GM23248 (cell line): ENCODE measurements at places on chromosomes 4 and X. TPM values are rescaled to one million over a fixed set of nuclear protein-coding genes. Genes with fewer than 3 reads are reported as not detected.
A peak's percentile ranks its signal among the peaks of the same experiment; 100 is the strongest.

DNA sequence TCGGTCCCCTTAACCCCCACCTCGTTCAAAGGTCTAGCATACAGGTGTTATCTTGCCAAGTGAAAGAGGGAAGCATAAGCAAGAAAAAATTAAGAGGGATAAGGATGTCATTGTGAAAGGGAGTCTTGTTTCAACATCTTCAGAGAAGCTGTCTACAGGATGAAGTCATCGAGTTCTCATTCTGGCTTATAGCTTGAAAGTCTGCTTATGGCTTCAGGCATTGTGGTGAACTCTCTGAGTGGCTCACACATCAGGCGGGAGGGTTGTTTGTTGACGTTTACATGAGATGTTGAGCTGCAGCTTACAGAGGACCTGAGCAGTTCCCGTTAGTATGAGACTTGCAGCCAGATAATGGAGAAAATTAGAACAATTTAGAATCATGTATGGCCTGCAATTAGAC, 16.6 kb downstream of the MAGEA9B start:
- H3K27ac ChIP-seq: no peak overlapping the region
- no peak overlapping the region for H3K4me3 ChIP-seq
- DNase-seq: peak; percentile 74

- no peak overlapping the region for H3K4me3 ChIP-seq
- H3K36me3 ChIP-seq: no peaks in the 10 kb centered on the region
- DNase-seq: no peak
- no peaks in the 10 kb centered on the region for H3K27me3 ChIP-seq
- no peak overlapping the region for H3K27ac ChIP-seq
These were observed 508.7 kb downstream of the FSTL5 start for GRCh38 chr4:161655148-161655547.

DNA sequence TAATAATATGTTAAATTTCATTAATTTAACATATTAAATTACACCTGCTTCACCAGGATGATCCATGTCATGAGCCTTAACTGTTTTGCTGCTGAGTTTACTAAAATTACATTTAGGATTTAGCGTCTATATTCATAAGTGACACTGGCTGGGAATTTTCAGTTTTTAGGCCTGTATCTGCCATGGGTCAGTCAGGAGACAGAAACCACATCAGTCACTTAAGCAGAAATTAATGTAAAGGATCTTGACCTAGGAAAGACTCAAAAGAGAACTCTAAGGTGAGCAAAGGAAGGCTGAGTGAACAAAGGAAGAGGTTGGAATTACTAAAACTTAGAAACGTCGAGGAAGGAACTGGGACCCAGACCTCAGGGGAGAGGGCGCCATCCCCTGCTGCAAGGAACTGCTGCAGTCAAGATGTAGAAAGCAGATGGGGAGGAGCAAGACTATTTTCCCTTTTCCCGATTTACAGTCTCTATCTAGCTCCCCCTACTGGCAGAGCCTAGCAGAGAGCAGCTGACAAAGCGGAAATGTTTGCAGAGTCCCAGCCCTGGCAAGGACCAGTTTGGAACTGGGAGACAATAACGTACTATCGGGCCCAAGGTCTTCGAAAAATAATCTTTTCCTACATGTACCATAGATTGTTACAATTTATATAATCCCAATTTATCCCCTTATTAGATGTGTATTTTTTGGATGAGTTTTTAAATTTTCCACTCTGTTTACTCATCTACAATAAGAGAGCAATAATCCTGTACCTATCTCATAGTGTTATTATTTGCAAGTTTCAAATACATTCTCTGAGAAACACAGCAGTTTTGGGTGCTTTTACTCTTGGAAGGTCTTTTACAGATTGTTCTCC, 22.6 kb upstream of the RBBP7 start:
- H3K4me1 ChIP-seq: no peaks in the 10 kb centered on the region
- no peak overlapping the region for H3K4me3 ChIP-seq
- no peaks in the 10 kb centered on the region for H3K36me3 ChIP-seq
- peak; percentile 77 for DNase-seq
- H3K27ac ChIP-seq: no peak overlapping the region

GRCh38 chr4:88522702-88523324, 763 bp downstream of the PYURF start:
- peaks cover 29% of the 10 kb centered on the region for H3K4me1 ChIP-seq
- peak overlapping the region; percentile 97 for H3K27ac ChIP-seq
- no peaks in the 10 kb centered on the region for H3K27me3 ChIP-seq
- peak; percentile 75 for DNase-seq
- peaks cover 15% of the 10 kb centered on the region; the same call in 1 of the 2 replicates for H3K36me3 ChIP-seq

- H3K4me3 ChIP-seq: no peak overlapping the region
- H3K4me1 ChIP-seq: peaks cover 9% of the 10 kb centered on the region
- no peaks in the 10 kb centered on the region for H3K27me3 ChIP-seq
These were observed 346.1 kb downstream of the GRXCR1 start for GRCh38 chr4:43238585-43238984.

GRCh38 chr4:158484173-158484885, 37.4 kb upstream of the RXFP1 start:
- DNase-seq: peak; percentile 67
- peaks cover 14% of the 10 kb centered on the region for H3K4me1 ChIP-seq
- H3K4me3 ChIP-seq: no peak overlapping the region
- H3K27ac ChIP-seq: no peak overlapping the region
- H3K27me3 ChIP-seq: no peaks in the 10 kb centered on the region
- no peaks in the 10 kb centered on the region for H3K36me3 ChIP-seq

DNA sequence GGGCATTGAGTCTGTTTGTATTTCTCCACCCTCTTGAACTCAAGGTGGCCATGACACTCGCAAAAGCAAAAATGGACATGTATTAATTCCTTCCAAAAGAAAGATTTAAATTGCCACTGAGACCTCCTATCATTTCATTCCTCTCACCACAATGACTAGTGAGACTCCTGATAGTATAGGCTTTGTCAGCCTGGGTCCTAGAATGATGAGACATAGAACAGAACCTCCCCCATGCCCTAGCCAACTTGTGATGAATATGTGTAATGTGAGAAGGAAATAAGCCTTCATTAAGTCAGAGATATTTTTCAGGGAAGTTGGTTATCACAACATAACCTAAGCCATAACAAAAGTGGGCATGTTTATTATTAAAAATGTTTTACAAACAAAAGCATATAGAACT, 62.5 kb downstream of the ASB9 start:
- H3K27me3 ChIP-seq: no peaks in the 10 kb centered on the region
- H3K36me3 ChIP-seq: no peaks in the 10 kb centered on the region
- no peak overlapping the region for H3K4me3 ChIP-seq
- peaks cover 4% of the 10 kb centered on the region; the same call in 1 of the 2 replicates for H3K4me1 ChIP-seq

DNA sequence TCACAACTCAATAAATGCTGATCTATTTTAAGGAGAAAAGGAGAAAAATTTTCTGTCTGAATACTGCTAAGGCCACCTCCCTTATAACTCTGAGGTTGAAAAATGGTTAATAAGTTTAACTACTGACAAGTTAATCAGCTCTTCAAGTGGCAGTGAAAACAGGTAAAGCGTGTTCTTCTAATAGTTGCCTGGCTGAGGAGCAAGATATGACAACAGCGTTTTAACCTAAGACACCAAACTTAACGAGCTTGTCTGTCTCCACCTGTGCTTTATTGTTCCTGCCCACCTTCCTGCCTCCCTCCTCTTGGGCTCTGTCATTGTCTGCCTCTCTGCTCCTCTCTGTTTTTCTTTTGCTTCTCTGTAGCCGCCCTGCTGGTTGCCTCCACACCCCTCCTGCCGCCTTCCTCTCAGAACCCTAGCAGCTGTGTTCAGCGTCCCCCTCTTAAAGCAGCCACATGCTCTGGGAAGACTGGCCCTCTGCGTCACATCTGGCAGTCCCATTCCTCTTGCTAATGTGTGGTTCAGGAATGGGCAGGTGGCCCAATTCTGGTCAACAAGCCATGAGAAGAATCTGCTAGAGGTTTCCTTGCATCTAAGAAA, 4.3 kb upstream of the TSPAN5 start:
- no peak overlapping the region for H3K4me3 ChIP-seq
- no peak for DNase-seq
- H3K4me1 ChIP-seq: peaks cover 16% of the 10 kb centered on the region

DNA sequence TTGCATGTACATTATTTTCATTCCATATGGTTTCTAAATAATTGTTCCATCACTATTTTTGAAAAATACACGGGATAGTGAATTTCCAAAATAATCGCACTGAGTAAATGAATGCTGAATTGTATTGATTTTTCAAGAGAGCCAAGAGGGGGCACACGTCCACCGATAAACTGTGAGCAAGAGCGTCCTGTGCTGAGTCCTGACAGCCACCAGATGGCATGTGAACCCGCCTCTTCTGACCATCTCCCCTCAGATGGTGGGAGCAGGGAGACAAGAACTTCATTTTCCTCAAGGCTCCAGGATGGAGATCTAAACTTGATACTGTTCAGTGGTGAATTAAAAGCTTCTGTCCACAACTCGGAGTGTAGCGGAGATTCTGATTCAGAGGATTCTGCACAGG, 30.6 kb upstream of the IL9R start:
- peak; percentile 32 for DNase-seq
- no peaks in the 10 kb centered on the region for H3K27me3 ChIP-seq
- no peak overlapping the region for H3K27ac ChIP-seq
- H3K36me3 ChIP-seq: no peaks in the 10 kb centered on the region

GRCh38 chrX:22246620-22247019, 26.1 kb upstream of the CBLL2 start:
- no peak overlapping the region; the same call in 1 of the 2 replicates for H3K4me3 ChIP-seq
- DNase-seq: peak; percentile 67
- H3K27ac ChIP-seq: peak overlapping the region; percentile 60
- no peaks in the 10 kb centered on the region for H3K36me3 ChIP-seq
- H3K4me1 ChIP-seq: peaks cover 23% of the 10 kb centered on the region

DNA sequence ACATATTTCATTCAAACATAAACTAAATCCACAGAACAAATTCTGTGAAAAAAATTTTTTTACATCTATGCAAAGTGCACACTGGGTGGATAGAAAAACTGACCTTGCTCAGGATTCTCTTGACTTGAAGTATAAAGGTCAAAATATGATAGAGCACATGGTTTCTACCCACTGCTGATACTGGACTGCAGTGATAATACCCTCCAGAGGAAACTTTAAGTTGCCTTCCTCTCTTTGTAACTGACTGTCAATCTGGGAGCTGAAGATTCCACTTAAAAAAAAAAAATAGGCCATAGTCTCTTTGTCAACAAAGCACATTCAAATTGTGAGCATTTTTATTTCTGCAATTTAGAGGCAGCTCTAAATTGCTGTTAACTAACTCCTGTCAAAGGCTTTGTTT, 3.2 kb upstream of the AMMECR1 start:
- no peak overlapping the region for H3K4me3 ChIP-seq
- peaks cover 11% of the 10 kb centered on the region; the same call in 1 of the 2 replicates for H3K4me1 ChIP-seq
- no peak for DNase-seq
- no peaks in the 10 kb centered on the region for H3K36me3 ChIP-seq
- no peaks in the 10 kb centered on the region for H3K27me3 ChIP-seq

DNA sequence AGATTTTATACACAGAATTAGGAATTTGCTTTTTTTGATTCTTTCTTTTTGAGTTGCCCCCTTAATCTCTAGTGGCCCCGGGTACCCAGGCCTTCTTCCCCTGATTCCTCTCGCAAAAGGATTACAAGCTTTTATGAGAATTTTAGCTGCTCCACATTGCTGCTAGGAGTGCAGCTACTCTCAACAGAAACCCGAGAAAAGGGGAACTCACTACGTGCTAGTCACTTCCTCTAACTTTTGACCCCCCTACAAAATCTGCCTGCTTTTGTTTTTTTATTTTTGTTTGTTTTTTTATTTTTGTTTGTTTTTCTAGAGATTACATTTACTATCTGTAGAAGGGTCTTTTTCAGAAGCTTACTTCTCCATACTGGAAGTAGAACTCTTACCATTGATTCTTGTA, 64.1 kb downstream of the ZNF81 start:
- H3K36me3 ChIP-seq: no peaks in the 10 kb centered on the region
- no peak for DNase-seq
- no peaks in the 10 kb centered on the region for H3K27me3 ChIP-seq
- no peaks in the 10 kb centered on the region for H3K4me1 ChIP-seq
- H3K4me3 ChIP-seq: no peak overlapping the region

GRCh38 chr4:111605111-111605510, 540.1 kb upstream of the FAM241A start:
- H3K27me3 ChIP-seq: no peaks in the 10 kb centered on the region
- no peak overlapping the region for H3K27ac ChIP-seq
- no peaks in the 10 kb centered on the region for H3K36me3 ChIP-seq
- no peak for DNase-seq

DNA sequence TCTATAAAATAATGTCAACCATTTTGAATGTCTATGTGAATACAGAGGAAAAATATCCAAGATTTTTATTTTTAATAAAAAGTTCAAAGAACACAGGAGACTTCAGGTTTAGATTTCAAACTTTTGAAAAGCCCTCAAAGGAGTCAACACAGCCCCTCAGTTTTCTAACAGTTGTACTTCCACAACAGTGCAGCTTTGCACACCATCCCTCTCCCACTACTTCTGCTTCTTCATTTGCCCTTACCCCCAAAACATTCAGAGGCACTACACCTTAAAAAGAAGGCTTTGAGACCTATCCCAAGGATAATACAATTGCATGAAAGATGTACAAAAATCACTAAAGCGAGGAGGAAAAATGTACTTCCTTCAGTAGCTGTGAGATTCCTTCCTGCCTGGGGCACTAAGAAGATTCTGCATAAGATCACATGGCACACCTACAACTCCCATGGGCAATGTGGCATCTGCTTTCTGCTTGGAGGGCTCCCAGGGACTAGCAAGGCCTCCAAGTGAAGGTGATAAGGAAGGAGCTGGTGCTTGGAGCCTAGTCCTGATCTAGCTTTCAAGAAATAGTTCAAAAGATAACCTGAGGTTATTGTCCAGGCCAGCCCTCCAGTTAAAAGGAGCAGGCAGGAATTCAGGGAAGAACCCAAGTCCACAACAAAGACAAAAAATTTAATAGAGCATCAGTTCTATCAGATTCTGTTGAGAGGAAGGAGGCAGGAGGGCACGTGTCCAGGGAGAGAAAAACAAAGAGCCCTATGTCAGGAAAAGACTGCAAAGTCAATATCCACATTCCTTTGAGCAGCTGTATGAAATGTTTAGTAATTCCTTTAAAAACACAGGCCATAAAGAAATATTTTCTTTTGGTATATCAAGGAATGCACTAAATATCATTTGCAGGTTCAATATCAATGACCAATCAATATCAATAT, 19.1 kb downstream of the ARAP2 start:
- no peak overlapping the region for H3K4me3 ChIP-seq
- H3K27ac ChIP-seq: no peak overlapping the region
- H3K36me3 ChIP-seq: no peaks in the 10 kb centered on the region
- H3K27me3 ChIP-seq: no peaks in the 10 kb centered on the region
- DNase-seq: no peak

GRCh38 chr4:186067757-186068385, 1.1 kb upstream of the TLR3 start:
- no peak overlapping the region for H3K27ac ChIP-seq
- H3K4me1 ChIP-seq: no peaks in the 10 kb centered on the region
- H3K36me3 ChIP-seq: no peaks in the 10 kb centered on the region
- H3K27me3 ChIP-seq: no peaks in the 10 kb centered on the region
- peak; percentile 64 for DNase-seq

Gene MAGEA10
- total RNA-seq: not detected in 2 replicates

Gene GLRA3
- total RNA-seq: not detected in 2 replicates

Gene CLDN34
- not detected in 2 replicates for total RNA-seq

Gene COL4A5
- total RNA-seq: 13.2 and 14.4 TPM in 2 replicates

Gene ZNF718
- total RNA-seq: 2.4 and 5.8 TPM in 2 replicates

Gene PNCK
- total RNA-seq: not detected in 2 replicates

Gene SAP30
- 4.4 and 5.3 TPM in 2 replicates for total RNA-seq

Gene TCEAL2
- not detected in 2 replicates for total RNA-seq

Gene ALAS2
- not detected in 2 replicates for total RNA-seq

Gene FNIP2
- 14.4 and 22.4 TPM in 2 replicates for total RNA-seq

Gene HSFX3
- total RNA-seq: not detected in 2 replicates

Gene BMX
- not detected in 2 replicates for total RNA-seq
